ENCODE measurements at places on chromosomes 13 and 19.

DNA sequence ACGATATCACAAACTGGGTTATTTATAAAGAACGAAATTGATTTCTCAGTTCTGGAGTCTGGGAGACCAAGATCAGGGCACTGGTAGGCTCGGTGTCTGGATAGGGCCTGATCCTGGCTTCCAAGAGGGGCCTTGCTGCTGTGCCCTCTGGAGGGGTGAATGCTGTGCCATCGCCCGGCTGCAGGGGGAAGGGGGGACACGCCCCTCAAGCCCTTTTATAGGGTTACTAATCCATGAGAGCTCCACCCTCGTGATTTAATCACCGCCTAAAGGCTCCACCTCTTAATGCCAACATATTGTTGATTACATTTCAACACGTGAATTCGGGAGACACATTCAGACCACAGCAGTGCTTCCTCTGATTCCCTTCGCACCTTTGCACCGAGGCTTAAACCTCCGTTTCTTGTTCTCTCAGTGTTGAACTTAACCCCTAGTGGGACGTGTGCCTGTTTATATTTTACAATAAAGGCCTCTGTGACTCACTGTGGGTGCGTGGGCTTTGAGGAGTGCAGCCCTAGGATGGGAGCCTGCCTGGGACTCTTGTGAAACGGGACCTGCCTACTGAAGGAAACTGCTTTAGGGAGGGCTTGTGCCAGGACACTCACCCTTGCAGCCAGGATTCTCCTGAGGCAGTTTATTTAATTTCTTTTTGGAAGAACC is 52.4 kb upstream of the SPATA13 start:
- no peak for DNase-seq

GRCh38 chr19:49104229-49104864 is 9.8 kb upstream of the LIN7B start:
- DNase-seq = no peak

DNA sequence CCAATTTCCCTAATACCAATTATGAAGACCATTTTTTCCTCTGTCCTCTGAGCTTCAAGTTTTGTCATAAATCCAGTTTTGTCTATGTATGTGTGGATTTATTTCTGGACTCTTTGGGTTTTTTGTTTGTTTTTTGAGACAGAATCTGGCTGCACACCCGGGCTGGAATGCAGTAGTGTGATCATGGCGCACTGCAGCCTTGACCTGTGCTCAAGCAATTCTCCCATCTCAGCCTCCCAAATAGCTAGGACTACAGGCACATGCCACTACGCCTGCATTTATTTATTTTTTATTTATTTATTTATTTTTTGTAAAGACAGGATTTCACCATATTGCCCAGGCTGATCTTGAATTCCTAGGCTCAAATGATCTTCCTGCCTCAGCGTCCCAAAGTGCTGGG is 45.3 kb upstream of the GTF3A start:
- DNase-seq = no peak

GRCh38 chr19:44539991-44540390 is 10.5 kb upstream of the CEACAM20 start:
- no peak for DNase-seq

DNA sequence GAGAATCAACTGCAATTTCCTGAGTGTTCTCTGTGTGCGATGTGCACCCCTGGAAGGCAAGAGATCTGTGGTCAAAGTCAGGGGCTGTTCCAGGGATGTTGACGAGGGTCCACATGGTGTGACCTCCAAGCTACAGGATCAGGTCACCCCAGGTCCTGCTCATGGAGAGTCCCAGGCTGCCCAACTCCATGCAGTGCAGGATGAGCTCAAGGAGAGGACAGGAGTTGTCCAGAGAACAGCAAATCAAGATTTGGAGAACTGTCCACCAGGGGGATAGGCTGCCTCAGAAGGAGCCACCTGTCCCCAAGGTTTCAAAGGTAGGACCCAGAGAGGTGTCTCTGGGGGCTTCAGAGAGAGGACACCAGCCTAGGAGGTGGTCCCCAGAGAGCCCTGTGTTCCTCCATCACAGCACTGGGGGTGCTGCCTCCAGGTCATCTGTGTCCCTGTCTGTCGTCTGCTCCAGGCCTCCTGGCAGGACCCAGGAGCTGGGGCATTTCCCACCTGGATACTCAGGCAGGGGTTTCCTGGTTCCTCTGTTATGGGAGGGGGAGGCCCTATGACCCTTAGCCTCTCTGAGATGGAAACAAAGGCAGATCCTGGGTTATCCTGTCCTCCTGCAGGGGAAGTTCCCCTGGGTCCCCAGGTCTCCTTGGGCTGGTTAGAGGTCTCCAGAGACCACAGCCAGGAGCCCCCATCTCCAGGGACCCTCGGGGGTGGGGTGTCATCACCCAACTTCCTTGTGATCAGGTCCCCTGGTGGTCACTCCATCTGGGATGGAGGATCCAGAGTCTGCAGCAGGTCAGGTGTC is 2.1 kb upstream of the CEACAM7 start:
- no peak for DNase-seq

GRCh38 chr19:10118960-10119359 is 739 bp downstream of the EIF3G start:
- no peak for DNase-seq

DNA sequence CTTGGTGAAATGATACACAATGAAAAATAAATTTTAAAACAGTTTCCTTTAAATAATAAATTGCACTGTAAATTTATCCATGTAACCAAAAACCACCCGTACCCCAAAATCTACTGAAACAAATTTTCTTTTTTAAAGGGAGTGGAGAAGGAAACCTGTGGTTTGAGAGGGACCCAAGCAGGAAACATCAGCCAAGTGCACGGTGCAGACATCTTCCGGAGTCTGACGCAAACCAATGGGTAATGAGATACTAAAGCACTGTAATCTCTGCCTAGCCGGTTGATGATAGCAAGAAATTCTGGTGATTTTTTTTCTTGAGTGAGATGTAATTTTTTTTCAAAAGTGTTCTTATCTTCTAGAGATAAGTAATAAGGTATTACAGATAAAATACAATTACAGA is 115.4 kb downstream of the ABCC4 start:
- no peak for DNase-seq

DNA sequence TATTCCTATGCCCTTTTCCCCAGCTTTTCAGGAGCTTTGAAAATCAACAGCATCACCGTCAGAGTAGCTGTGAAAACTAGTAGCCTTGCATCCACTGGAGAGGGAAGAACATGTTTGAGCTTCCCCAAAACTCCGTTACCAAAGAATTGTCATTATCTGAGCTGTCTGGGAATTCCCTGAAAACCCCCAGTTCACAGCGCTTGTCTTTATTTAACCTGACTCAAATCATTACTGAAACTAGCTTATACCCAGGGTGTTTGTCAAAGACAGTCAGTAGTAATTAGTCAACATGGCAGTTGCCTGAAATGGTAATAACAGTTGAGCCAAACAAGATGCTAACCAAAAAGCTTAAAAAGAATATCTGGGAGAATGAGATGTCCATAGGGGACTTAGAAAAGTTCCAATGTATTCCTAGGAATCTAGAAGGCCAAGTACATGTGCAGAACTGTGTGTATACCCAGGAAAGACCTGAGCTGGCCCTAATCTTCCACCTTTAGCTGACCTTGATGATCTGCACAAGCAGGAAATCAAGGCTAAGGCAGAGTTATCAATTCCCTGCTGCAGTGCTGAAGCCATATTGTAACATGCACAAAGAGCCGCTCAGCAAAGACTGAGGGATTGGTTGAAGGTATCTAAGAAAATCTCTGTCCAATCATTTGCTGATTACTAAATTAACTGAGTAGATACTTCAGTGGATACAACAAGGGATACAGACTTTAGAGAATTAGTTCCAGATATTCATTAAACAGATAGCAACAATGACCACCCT is 130.8 kb downstream of the KL start:
- no peak for DNase-seq

DNA sequence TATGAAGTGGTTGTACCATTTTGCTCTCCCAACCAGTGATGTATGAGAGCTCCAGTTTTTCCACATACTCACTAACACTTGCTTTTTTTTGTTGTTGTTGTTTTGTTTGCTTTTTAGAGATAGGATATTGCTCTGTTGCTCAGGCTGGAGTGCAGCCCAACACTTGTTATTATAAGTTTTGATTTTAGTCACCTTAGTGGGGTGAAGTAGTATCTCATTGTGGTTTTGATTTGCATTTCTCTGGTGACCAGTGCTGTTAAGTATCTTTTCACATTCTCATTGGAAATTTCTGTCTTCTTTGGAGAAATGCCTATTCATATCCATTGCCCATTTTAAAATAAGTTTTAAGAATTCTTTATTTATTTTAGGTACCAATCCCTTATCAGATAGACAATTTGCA is 31.3 kb downstream of the CYP4F22 start:
- no peak for DNase-seq

DNA sequence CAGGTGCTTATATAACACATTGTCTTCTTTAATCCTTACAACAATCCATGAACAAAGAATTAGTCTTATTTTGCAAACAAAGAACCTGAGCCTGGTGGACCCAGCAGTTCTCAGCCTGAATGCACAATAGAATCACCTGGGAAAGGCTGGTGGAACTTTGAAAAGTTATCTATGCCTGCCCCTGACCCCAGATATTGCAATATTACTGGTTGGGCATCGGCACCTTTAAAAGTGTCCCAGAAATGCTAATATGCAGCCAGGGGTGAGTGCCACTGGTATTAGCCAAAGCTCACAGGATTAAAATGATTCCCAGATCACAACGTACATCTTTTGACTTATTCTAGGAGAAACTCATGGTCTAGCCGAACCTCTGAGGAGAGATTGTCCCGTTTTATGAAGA is 268.8 kb downstream of the KLF5 start:
- DNase-seq = no peak

DNA sequence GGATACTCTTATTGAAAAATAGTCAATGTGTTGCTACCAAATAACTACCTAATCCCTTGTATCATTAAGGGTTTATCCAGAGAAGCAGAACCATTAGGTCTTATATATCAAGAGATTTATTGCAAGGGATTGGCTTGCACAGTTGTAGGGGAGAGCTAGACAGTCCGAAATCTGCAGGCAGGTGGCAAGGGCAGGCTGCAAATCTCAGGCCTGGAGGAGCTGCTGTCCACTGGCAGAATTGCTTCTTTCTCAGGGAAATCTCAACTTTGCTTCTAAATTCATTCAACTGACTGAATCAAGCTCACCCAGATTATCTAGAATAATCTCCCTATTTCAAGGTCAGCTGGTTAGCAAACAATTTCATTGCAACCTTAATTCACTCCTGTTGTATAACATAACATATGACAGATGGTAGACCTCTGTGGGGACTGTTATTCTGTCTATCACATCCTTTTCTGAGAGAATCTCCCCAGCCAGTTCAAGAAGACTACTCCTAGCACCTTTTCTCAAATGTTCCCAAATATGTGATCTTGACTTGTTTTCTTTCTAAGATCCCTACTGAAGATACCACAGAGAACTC is 194.2 kb downstream of the NHLRC3 start:
- DNase-seq = no peak

- peak; percentile 78 for DNase-seq
These were observed 928 bp upstream of the PNPLA6 start for GRCh38 chr19:7534531-7535046.

DNA sequence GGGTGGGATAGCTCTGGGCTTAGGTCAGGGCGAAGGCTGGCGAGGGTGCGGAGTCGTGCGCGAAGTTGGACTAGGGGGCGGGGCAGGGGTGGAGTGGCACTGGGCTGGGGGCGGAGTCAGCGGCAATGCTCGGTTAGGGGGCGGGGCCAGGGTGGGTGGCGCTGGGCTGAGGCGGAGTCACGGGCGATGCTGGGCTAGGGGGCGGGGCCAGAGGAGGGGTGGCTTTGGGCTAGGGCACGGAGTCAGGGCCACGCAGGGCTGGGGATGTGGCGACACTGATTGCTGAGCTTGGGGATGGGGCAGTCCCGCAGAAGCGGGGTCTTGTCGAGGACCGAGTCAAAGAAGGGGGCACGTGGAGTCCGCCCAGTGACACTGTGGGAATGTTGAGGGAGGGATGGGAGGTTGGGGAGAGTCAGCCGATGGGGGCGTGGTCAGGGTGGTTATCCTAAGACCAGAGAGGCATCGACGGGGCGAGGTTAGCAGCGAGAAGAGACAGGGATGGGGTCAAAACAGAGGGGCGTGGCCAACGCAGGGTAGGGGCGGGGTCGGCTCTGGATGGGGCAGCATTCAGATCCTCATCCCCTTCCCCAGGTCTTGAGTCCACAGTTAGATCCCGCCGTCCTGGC is 8.7 kb downstream of the HOMER3 start:
- no peak for DNase-seq

GRCh38 chr13:98416408-98416807 is 160.5 kb downstream of the STK24 start:
- no peak for DNase-seq

DNA sequence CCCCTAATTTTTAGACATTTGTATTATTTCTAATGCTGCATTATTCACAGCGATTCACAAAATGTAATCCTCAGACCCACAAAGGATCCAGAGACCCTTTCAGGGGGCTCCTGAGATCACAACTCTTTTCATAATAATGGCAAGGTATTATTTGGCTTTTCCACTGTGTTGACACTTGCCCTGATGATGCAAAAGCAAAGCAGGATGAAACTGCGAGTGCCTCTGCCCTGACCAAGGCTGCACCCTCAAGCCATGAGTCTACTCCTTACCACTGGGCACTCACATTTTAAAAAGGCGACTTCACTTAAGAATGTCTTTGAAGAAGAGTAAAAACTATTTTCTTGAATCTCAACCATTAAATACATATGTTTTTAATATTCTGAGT is 11.4 kb downstream of the ELF1 start:
- DNase-seq = no peak
